ENCODE measurements at places on chromosomes 2 and 18. TPM values are rescaled to one million over a fixed set of nuclear protein-coding genes. Genes with fewer than 3 reads are reported as not detected.

The HADHA gene
- total RNA-seq = 140 TPM

The TTN gene
- 9.2 TPM for total RNA-seq

DNA sequence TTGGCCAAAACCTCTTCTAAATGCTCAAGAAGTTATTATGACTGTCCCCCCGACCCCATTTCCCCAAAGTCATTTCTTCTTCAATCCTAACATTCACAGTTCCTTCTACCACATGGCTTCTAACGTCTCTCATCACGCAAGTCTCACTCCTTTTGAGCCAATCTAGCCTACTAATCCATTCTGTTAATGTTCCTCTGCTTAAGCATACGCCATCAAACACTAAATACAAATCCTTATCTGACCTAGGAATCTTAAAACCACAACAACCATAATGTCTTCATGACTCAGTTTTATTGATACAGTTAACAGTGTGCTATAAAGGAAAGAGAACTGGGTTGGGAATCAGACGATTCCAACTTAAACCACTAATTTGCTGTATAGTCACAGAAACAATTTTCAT is 23.9 kb downstream of the HNRNPLL start:
- DNase-seq = no peak

DNA sequence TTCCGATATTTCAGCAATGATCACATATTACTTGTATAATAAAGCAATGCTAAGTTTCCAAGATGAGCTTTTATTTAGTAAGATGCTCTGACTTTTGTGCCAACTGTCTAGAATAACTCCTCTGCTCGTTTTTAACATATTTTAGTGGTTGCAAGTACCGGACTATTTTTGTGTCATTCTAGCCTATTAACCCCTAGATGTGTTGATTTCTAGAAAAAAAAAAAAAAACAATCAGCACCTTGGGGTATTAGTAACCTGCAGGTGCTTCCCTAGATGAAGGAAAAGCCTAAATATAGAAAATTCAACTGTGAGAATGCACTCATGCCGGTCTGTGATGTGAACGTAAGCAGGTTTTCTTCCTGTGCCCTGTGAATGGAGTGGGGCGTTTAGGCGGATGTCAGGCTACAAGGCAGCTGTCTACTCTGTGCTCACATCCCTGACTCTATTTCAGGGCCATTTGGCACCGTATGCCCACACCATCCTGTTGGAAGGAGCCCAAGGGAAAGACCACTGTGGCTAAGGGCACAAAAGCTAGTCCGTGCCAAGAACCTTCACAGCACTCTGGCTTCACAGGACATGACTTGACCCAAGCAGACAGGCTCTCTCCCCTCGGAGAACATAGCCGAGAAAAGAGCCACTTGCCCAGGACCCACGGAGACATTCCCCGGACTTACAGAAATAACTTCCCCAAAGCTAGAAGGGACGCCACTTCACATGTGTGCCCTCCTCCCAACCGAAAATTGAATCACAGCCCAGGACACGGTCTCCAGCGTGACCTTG is 60.9 kb upstream of the AGAP1 start:
- no peak for DNase-seq

DNA sequence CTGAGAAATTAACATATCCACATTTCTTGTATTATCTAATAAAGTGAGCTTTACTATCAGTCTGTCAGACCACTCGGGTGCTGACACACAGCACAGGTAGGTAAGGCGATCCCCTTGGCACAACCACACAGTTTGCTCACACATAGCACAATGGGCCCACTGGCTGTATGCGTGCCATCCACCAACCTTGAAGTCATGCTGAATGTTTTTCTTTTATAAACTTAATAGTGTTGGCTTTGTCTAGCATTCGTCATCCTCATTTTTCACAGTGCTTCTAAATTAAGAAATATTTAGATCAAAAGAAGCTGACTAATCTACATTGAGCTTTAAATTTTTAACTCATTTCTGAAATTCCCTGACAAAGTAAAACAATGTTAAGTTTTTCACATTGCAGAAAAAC is 50.0 kb upstream of the PAPOLG start:
- no peak for DNase-seq

The NT5C1B gene
- total RNA-seq = not detected

The FOXD4L1 gene
- 0.30 TPM for total RNA-seq

DNA sequence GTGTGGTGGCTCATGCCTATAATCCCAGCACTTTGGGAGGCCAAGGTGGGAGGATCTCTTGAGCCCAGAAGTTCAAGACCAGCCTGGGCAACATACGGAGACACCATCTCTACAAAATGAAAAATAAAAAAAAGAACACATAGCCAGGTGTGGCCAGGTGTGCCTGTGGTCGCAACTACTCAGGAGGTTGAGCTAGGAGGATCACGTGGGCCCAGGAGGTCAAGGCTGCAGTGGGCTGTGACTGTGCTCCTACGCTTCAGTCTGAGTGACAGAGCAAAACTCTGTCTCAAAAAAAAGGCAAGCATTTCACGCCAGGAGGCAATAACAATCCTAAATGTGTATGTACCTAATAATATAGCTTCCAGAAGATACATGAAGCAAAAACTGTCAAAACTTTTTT is 27.8 kb downstream of the USP40 start:
- DNase-seq = no peak

- no peak for DNase-seq
These were observed 28.6 kb downstream of the LRRC30 start for GRCh38 chr18:7259475-7259874.

The CYTIP gene
- 596 TPM for total RNA-seq

DNA sequence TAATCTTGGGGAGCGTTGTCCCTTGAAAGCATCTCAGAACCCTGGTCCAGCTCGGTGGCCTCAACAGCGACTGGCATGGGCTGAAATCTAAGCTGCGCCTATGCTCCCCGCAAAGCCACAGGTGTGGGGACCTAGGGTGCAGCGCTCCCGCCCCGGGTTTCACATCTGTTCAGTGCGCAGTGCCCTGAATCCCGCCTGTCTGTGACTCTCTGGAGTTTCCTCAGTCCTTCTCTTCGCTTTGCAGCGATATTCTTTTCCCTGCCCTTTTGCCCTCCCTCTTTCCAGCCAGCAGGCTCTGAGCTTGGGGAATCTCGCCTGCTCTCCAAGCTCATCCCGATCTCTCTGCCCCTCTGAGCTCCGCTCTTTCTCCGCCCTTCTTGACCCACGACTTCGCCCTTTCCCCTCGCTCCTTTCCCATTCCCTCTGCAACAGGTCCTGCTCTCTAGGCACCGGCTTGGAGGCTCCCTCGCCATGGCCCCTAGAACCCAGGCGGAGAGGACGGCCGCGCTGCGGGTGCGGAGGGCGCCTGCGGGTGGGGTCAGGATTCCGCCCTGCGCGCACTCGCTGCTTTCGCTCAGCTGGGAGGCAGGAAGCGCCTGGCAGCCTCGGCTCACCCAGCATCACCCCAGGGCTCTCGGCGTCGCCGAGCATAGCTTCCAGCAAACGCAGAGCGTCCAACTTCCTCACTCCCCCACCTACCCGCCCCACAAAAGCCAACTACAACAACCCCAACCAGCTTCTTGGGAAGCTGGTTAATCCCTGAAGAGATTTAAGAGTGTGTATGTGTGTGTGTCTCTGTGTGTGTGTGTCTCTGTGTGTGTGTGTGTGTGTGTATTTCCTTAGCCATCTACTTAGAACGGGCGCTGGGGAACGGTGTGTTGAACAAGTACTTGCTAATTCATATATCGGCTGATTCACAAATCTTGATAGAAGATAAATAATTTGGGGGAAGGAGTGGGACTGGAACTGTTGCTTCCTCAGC is 1.1 kb downstream of the GRP start:
- DNase-seq = no peak

The GPR75 gene
- 0.55 TPM for total RNA-seq

The VWC2L gene
- not detected for total RNA-seq

GRCh38 chr2:121486191-121486790 is 44.4 kb upstream of the RNU4ATAC start:
- no peak for DNase-seq

The ACKR3 gene
- 2.2 TPM for total RNA-seq

DNA sequence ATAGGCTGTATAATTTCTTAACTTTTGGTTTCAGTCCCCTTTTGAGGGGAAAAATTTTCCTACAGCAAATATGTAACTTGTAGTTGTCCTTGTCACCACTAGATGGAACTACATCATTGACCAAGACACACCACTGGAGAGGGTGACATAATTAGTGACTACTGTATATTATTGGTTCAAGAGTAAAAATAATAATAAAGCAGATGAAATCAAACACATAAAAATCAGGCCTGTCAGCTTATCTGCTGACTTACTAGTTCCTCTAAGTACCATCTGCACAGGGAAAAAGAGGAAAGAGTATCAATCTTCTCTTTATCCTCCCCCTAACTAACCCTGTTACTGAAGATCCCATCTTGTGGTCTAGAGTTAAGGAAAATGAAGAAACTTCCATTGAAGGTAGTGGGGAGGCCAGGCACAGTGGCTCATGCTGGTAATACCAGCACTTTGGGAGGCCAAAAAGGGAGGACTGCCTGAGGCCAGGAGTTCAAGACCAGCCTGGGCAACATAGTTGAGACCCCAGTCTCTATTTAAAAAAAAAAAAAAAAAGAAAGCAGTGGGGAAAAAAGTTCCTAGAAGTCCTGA is 29.6 kb upstream of the ENOSF1 start:
- no peak for DNase-seq

The SPATA3 gene
- total RNA-seq = 2.9 TPM

- no peak for DNase-seq
These were observed 10.5 kb downstream of the WDR43 start for GRCh38 chr2:28904802-28905457.

DNA sequence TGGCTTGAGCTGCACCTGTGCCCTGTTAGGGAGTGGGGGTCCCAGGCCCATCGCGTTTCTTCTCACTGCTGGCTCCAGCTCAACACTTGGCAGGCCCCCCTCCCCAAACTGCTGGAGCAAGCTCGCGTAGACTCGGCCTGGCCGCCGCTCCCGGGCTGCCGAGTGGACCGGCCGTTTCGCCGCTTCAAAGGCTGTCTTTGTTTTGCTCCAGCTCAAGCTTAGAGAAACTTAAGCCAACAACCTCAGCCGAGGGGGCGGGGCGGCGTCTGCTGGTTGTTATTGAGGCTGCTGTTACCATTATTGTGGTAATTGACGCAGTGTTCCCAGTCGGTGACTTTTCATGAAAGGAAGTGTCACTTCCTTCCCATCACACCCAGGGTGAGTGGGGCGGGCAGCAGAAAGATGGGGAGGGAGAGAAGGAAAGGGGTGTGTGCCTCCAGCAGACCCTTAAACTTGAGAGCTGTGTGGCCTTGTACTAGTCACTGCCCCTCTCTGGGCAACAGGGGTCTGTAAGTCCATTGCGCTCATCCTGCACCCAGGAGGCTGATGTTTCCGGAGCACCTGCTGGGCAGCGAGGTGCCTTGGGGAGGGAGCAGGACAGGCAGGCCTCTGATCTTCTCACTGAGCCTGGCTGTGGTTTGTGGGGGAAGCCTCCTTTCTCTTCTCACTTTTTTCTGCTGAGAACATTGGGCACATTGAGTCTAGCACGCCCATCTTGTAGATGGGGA is 2.1 kb downstream of the ARID5A start:
- DNase-seq = peak; percentile 82

DNA sequence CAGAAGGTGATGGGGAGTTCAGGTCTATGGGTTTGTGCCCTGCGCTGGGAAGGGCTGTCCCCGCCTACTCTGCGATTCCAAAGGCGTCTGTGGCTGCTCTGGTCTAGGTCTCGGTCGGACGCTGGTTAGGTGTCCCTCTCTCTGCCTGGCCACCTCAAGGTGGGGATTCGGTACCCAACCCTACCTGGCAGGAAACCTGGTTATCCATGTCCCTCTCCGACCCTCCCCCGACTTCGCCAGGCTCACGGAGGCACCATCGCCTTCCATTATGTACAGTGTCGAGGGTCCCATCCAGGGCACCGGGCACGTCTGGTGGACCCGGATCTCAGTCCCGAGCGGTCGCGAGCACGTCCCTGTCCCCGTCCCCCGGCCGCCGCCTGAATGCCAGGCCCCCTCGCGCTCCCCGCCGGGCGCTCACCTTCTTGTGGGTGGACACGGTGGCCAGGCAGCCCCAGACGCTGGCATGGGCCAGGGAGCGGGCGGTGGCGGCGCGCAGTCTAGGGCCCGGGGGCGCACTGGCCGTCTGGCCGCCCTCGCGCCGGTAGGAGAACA is 628 bp downstream of the CREG2 start:
- no peak for DNase-seq

GRCh38 chr2:25586726-25587144 is 86.6 kb downstream of the DTNB start:
- peak; percentile 53 for DNase-seq

Data from activated naive CD4-positive, alpha-beta T cell treated with anti-CD3 and anti-CD28 coated beads, Interleukin-2, amount 50 U/mL, for 72 hours (primary cell).